ENCODE measurements at places on chromosomes 11 and 22.

DNA sequence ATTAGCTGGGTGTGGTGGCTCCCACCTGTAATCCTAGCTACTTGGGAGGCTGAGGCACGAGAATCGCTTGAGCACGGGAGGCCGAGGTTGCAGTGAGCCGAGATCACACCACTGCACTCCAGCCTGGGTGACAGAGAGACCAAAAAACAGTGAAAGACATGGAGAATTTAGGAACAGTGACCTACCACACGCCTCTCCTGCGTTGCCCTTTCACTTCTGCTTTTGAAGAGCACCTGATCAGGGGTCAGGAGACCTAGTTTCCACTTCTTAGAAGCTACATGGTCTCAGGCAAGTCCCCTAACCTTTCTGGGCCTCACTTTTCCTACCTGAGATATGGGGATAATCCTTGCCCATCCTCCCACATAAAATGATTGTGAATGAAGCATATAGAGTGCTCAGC lies 12.2 kb downstream of the SLC35C1 start:
- no peak for DNase-seq

GRCh38 chr22:41447435-41448188 lies 1.0 kb upstream of the TOB2 start:
- DNase-seq: peak; percentile 88

DNA sequence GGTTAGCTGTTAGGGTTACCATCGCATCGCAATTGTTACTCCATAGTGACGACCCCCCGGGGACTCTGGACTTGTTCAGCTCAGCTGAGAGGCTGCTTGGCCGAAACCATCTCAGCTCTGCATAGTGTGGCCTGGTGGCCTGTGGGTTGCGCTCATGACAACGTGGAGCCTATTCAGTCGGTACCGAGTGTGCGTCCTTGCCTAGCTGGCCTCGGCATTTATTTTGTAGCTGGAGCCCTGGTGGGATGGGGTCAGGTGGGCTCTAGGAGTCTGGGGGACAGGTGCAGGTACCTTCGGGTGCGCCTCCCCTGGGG lies 13.5 kb downstream of the LRP5 start:
- no peak for DNase-seq

DNA sequence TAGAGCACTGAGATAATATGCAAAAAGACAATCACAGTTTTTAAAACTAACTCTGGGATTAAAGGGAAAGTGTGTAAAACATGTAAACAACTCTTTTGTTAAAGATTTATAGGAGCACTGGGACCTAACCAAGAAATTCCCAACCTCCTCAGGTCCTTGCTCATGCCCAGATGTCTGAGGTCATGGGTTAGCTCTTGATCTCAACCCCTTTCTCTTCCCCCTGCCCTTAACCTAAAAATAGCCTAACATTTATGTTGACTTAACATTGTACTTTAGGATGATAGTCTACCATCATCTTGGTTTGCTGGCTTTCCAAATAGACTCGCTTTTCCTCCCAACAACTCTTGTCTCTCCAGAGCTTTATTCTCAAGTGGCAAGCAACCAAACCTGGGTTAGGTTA lies 258.2 kb upstream of the FAT3 start:
- DNase-seq: no peak

DNA sequence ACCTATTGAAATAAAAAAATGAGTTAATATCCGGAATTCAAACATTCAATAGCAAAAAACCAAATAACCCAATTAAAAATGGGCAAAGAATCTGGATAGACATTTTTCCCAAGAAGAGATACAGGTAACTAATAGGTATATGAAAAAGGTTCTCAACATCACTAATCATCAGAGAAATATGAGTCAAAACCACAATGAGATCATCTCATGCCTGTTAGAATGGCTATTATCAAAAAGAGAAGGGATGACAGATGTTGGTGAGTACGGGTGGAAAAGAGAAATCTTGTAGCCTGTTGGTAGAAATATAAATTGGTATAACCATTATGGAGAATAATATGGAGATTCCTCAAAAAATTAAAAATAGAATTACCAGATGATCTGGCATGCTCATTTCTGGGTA lies 26.9 kb upstream of the OR6M1 start:
- DNase-seq: no peak

GRCh38 chr11:127233998-127234397 lies 233.4 kb upstream of the KIRREL3 start:
- DNase-seq: no peak

DNA sequence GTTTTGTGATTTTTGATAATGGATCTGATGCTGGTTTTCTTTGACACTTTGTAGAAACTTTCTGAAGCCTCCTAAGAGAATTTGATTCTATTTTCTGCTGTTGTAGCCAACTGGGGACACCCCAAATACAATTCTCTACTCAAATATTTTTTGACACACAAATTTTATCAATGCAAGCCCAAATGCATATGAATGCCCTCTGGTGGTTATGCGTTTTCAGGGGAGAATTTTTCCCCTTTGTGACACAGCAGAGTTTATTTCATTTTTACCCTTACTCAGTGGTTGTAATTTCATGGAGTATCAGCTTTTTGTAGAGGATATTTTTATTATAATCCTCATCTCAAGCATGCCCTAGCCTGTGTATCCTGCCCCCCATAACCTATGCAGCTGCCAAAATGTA lies 44.7 kb upstream of the MTMR2 start:
- DNase-seq: peak; percentile 28

DNA sequence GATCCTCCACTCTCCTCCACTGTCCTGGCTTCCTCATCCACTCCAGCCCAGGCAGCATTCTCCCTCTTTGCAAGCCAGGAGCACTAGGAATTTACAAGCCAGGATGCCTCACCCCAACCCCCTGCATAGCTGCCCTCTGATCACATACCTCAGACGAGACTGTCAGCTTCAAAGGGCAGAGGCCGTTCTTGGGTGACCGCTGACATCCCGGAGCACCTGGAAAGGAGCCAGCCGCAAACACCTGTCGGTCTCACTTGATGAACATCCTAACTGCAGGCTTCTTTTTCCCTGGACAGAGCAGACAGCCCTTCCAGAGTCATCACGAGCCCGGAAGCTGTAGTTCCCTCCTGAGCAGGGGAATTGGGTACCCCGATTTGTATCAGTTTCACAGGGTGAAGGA lies 451.3 kb upstream of the B3GAT1 start:
- DNase-seq: no peak

DNA sequence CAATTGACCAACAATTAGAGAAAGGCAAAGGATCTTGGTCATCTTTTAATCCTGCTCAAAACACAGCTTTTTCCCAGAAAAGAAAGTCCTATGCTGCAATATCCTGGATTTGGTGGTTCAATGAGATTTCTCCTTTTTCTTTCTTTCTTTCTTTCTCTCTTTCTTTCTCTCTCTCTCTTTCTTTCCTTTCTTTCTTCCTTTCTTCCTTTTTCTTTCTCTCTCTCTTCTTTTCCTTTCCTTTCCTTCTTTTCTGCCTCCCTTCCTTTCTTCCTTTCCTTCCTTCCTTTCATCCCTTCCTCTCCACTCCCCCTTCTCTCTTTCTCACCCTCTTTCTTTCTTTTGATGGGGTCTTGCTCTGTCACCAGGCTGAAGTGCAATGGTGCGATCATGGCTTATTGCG lies 31.7 kb upstream of the MSANTD2 start:
- DNase-seq: no peak

DNA sequence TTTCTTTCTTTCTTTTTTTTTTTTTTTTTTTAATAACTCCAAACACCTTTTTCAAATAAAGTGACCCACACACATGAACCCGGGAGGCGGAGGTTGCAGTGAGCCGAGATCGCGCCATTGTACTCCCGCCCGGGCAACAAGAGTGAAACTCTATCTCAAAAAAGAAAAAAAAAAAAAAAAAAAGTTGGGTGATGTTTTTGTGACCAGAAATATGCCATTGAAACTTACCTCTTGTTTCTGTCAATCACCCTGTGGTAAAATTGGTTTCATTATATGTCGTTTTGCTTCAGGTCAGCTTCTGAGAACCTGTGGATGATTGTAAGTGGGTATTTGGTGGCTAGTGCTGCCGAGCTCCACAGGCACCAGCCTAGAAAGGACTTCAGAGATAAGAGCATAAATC lies 238.8 kb downstream of the TBC1D22A start:
- no peak for DNase-seq

- no peak for DNase-seq
Observed at GRCh38 chr11:67731583-67731982, 57.2 kb upstream of the ALDH3B2 start.

- peak; percentile 43 for DNase-seq
Observed at GRCh38 chr11:61480994-61481335, 27.6 kb upstream of the LRRC10B start.

DNA sequence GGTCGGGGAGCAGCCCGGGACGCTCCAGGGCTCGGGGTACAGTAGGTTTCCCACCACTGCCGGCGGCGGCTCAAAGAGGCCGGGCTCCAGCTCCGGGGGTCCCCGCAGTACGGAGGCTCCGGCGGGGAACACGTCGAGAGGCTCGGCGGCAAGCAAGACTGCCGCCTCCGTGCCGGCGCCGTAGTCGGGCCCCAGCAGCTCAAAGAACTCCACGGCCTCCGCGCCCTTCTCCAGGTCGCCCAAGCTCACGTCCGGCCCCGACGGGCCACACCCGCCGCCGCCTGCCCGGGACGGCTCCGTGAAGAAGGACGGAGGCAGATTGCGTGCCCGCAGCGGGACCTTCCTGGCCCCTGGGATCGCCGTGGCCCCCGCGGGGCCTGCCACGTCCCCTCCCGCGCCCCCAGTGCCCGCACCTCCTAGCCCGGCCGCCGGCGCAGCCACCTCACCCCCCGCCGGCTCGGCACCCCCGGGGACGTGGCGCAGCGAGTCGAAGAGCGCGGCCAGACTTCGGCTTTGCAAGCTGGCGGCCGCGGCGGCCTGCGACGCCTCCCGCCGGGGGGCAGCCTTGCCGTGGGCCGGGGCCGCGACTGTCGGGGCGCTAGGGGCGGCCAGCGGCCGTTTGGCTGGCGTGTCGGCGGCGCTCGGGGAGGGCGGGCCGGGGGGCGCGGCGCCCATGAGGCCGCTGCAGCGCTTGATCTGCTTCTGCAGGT lies 775 bp downstream of the FAM181B start:
- DNase-seq: peak; percentile 43

DNA sequence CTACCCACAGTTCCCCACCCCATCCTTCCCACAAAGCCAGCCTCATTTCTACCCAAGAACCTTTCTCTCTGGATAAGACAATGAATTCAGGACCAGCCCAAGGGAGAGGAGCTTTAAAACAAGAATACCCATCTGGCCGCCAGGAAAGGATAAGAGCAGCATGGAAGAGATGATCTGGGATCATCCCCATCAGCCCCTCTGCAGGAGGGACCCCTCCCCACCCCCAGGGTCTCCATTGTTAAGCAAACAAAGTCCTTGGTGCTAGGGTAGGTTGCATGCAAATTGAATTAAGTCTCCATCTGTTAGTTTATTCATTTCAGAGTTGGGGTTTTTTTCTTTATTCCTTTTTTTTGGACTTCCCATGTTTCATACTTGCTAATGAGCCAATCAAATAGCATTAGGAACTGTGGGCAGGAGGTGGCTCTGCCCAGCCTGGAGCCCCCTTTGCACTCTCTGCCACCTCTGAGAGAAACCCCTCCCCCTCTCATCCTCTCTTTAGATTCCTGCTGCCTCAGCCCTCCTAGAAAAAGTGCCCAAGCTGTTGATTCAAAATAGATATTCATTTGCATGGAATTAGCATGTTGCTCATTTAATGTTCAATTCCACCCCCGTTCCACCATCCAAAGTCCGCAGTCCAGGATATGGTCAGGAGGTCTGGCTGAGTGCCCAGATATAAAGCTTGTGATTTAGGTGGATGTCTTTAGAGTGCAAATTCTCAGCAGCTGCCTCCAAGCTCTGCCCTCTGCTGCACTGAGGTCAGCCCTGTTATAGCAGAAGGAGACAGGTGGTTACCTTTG lies 138.5 kb upstream of the NCAM1 start:
- no peak for DNase-seq

DNA sequence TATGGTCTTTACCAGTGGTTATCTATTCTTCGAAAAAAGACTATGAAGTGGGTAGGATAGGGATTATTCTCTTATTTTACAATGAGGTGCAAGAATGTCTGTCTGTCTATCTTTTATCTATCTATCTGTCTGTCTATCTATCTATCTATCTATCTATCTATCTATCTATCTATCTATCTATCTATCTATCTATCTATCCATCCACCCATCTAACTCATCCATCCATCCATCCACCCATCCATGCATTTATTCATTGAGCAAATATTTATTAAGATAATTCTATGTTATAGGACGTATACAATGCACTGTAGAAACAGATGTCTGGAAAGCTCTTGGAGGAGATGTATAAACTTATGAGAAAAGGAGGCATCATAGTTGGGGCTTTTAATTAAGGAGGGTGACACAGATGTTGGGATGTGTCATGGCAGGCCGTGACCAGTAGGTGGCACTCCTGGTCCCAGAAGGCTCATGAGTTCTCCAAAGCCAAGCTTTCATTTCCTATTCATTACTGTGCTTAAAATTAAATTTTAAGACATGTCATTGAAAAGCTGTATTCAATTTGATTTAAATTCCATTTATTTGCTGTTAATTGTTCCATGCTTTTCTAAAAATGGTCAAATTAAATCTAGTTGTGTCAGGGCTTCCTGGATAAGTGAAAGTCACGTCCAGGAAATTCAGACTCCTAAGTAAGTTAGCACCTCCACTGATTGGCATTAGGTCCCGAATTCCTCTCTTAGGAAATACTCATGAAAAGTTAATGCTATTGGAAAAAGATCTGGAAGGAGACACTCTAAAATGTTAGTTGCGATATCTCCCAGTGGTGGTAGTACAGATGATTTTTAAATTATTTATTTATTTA lies 19.0 kb upstream of the E2F8 start:
- peak; percentile 73 for DNase-seq

- peak; percentile 74 for DNase-seq
Observed at GRCh38 chr11:134037046-134037908, 31.6 kb upstream of the JAM3 start.

- DNase-seq: no peak
Observed at GRCh38 chr11:134684576-134684975, 272.5 kb upstream of the B3GAT1 start.

DNA sequence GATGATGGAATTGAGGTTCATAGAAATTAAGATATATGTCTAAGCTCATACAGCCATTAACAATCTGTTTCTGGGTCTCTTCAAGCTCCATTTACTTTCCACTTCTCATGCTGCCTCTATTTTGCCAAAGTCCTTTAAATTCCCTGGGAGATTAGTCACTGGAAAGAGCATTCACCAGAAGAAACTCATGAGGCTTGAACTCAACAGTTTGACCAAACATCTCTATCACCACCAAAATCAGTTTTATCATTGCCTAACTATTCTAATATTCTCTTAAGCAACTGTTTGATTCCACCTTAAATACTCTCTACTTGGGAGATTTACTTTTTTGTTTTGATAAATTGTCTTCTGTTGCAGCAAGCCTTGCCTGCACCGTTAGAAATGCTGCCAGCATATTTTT lies 881.3 kb downstream of the KCNA4 start:
- no peak for DNase-seq

Measured in cardiac muscle cell (in vitro differentiated cells and primary cell).